ENCODE measurements at places on chromosomes 4 and X.

DNA sequence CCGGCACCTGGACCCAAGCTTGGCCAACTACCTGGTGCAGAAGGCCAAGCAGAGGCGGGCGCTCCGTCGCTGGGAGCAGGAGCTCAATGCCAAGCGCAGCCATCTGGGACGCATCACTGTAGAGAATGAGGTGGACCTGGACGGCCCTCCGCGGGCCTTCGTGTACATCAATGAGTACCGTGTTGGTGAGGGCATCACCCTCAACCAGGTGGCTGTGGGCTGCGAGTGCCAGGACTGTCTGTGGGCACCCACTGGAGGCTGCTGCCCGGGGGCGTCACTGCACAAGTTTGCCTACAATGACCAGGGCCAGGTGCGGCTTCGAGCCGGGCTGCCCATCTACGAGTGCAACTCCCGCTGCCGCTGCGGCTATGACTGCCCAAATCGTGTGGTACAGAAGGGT, 3.7 kb downstream of the SUV39H1 start:
- no peak for DNase-seq

GRCh38 chrX:144219035-144219434, 335.2 kb downstream of the UBE2NL start:
- DNase-seq: no peak

DNA sequence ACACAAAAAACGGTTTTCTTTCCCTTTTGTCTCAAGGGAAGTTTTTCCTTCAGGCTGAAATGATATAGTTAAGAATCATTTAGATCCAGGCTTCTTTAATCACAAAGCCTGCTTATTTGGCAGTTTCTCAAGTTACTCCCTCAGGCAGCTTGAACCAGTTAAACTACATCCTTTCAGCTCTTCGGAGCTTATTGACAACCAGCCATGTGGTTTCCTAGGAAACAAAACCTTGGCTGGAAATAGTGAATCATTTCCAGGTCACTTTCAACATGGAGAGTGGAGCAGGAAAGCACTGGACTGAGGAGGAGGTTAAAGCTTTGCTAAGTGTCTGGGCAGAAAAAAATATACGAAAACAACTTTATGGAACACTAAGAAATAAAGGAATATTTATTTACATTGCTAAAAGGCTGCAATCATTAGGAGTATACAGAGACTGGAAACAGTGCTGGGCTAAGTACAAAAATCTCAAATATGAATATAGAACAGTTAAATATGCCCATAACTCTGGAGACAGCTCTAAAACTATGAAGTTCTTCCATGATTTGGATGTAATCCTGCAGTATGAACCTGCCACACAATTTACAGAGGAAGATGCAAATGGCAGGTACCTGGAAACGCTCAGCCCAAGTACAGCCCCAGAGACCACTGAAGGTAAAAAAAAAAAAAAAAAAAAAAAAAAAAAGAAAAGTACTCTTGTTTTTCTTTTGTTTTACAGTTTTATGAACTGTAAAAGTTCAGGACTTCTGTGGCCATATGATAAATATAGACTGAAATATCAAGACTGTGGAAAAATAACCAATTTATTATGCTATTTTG, 23.2 kb upstream of the AASDH start:
- DNase-seq: no peak

GRCh38 chr4:53050361-53050774, 188.3 kb downstream of the RASL11B start:
- no peak for DNase-seq

- DNase-seq: no peak
Observed at GRCh38 chr4:143773998-143774895, 73.8 kb upstream of the FREM3 start.

GRCh38 chr4:36747277-36748129, 466.1 kb downstream of the DTHD1 start:
- DNase-seq: no peak

GRCh38 chr4:108359130-108359985, 190.6 kb upstream of the LEF1 start:
- DNase-seq: no peak

GRCh38 chr4:76533314-76533713, 98.3 kb downstream of the SHROOM3 start:
- no peak for DNase-seq

DNA sequence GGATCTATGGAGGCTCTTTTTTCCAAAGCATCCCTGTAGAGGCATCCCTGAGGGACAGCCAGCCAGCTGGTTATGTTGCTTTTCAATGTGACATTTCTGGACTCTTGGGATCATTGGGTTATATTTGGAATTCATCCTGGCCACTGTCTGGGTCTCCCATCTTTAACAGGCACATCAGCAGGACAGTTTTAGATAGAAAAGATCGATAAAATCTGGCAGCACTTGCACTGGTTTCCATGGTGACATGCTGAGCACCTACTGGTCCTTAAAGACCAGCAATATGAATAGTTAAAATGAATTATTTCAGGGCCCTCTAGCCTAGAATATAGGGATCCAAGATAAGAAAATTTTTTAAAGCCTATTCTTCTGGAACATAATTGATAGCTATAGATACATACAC, 151.6 kb downstream of the KDR start:
- DNase-seq: no peak

GRCh38 chr4:74934888-74935287, 2.0 kb downstream of the PARM1 start:
- no peak for DNase-seq

DNA sequence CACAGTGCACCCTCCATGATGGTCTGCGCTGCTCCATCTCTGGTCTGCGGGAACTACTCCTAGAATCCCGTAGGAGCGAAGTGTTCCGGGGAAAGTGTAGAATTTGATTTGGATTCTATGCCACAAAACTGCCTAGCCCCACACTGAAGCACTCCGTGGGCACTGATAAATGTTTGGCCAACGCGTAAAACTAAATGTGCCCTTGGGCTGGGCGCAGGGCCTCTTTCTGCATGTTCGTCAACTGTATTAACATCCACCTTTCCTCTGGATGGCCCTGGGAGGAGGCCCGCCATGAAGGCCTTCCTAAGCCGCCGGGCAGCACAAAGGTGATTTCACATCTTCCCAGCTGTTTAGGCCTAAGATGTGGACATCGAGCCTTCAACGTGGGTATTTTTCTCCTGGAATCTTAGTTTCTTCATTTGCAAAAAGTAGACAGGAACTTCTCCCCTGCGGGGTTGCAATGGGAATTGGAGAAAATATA, 2.6 kb downstream of the MSX1 start:
- no peak for DNase-seq

DNA sequence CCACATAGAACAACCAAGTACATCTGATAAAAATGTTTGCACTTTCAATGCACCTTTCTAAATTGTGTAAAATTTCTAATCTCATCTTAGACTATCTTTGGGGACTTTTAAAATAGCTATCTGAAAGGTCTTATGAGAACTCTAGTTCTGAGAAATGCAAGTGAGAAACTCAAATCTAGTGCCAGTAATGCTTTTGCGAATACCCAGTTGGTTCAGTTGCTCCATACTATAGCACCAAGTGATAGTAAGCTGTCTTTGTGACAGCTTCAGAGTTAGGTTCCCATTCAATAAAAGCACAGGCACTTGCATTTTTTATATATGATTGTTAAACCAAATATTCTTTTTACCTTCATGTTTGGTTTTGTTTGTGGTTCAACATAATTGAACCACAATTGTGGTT, 4.5 kb upstream of the ITM2A start:
- DNase-seq: no peak

- DNase-seq: no peak
Observed at GRCh38 chr4:147785129-147785528, 53.2 kb downstream of the ARHGAP10 start.

DNA sequence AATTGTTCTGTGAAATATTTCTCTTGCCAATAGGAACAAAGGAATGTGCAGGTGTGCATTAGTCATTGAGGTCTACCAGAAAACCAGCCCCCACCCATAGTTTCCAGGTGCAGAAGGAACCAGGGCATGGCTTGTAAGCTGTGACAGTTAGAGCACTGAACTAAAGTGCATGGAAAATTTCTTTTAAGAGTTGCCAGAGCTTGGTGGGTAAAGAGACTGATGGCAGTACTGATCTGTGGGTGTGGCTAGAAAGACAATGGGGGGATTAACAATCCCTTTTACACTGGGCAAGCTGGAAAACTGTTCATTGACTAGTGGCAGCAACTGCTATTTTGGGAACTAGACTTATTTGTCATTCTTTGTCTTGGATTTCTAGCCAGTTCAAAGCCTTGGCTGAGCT, 326.9 kb downstream of the PCDH19 start:
- DNase-seq: no peak

- no peak for DNase-seq
Observed at GRCh38 chr4:16225167-16225862, 956 bp downstream of the TAPT1 start.

GRCh38 chr4:113317523-113317922, 268.1 kb downstream of the ANK2 start:
- DNase-seq: no peak

DNA sequence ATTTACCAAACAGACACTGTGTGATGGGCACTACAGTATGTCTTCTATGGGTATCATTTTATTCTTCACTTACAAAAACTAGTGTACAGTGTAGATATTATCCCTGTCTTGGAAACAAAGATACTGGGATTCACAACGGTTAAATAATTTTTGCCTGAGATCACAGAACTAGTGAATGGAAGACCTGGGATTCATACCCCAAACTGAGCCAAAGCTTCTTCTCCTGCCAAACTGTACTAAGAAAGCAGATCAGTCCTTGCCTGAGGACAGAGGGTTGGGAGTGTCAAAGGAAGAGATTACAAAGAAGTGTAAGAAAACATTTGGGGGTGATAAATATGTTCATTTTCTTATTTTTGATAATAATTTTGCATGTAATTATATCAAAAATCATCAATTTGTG, 43.1 kb downstream of the PPA2 start:
- no peak for DNase-seq
